ENCODE measurements at places on chromosomes 4 and X.
A peak's percentile ranks its signal among the peaks of the same experiment; 100 is the strongest.

DNA sequence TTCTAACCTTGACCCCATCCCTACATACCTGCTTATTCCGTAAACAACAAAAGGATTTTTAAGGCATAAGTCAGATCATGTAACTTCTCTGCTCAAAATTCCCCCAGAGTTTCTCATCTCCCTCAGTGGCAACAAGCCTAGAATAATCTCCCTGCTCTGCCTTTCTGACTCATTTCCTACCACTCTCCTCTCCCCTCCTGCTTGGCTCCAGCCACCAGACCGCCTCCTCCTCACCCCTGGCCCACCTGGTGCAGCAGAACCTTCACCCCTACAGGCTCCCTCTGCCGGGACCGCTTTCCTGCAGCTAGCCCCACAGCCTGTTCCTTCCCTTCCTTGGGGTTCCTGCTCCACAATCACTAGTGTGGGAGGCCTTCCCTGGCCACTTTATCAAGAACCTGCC is 32.1 kb downstream of the TSPAN5 start:
- peak; percentile 92 for DNase-seq

DNA sequence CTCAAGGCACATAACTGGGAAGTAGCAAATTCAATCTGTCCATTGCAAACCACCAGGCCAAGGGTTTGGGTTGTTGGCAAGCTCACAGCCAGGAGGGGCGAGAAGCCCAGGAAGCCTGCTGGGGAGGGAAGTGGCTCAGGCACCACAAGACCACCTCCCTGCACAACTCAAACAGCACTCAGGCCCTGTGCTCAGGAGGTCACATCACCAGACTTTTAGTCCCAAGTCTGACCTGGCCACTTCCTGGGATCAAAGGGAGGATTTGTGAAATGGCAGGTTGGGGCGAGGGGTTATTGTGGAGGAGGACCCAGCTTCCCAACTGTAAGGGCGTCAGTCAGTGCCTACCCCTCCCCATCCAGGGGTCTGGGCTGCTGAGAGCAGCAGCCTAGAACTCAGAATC is 2.3 kb downstream of the ATP5ME start:
- DNase-seq = no peak

- DNase-seq = peak; percentile 45
Measured at GRCh38 chr4:11106190-11106589, 322.5 kb downstream of the HS3ST1 start.

- no peak for DNase-seq
Measured at GRCh38 chr4:45438047-45438446, 685.8 kb downstream of the GABRG1 start.

DNA sequence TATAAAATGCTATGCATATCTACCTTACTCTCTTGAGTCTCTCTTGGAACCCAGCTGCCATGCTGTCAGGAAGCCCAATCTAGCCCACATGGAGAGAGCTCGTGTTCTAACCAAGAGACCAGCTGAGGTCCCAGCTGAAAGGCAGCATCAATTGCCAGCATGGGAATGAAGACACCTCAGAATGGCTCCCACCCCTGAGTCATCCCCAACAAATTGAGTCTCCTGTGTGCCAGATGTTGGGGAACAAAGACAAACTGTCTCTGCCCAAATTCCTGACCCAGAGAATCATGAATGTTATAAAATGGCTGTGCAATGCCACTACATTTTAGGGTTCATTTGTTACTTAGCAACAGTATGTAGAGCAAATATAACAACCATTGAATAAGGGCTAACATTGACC is 105.2 kb upstream of the STX18 start:
- DNase-seq = peak; percentile 30

GRCh38 chrX:131359611-131360010 is 70.5 kb upstream of the IGSF1 start:
- DNase-seq = no peak

- DNase-seq = no peak
Measured at GRCh38 chrX:45143455-45143854, 57.2 kb downstream of the DIPK2B start.
